ENCODE measurements at places on chromosomes 2 and 18.
A peak's percentile ranks its signal among the peaks of the same experiment; 100 is the strongest.

GRCh38 chr18:64982414-64983055 is 768.3 kb upstream of the CDH7 start:
- no peak for DNase-seq

DNA sequence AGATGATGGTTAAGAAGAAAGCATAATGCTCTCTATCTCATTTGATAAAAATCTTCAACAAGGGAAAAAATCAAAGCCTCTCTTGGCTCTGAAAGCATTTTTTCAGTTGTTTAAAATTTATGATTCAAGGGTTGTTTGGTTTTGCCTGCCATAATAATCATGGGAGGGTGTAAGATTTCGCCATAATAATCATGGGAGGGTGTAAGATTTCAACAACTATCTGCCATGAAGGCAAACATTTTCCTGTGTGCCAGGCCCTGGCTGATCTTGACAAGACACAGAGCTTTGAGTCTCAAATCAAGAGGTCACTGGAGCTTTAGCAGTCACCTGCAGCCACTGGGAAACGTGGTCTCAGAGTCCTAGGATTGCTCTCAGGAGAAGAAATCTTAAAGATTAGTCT is 175.1 kb upstream of the PIEZO2 start:
- DNase-seq = no peak

DNA sequence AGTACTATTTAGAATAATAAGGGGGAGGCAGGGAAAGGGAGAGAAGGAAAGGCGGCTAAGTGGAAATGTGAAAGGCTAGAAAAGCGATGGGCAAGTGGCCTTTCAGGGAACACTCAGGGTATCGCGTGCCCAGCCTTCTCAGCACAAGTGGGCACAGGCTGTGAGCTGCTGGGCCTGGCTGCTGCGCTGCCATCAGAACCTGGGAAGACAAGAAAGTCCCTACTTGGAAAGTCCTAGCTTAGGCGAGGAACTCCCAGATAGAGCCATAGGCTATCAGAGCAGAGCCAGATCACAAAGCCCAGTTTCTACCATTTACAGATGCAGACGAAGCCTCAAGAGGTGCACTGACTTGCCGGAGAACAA is 9.8 kb upstream of the FZD7 start:
- DNase-seq = no peak

DNA sequence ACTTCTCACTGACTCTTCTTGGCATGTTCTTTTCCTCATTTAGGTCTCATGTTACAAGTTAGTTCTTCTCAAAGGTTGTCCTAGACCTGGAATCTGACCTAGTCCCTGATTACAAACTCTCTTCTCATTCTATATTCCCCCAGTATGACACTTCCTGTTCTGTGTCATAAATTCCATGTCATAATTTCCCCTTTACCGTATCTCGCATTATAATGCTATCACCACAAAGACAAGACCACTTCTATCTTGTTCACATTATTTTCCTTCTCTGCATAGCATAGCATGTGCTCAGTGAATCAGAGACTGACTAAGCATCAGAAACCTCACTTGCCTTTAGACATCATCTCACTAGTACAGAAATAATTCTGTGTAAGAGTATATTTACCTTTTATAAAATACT is 63.6 kb upstream of the CAVIN2 start:
- DNase-seq = peak; percentile 35

GRCh38 chr18:68504441-68505177 is 210.3 kb downstream of the TMX3 start:
- DNase-seq = no peak

DNA sequence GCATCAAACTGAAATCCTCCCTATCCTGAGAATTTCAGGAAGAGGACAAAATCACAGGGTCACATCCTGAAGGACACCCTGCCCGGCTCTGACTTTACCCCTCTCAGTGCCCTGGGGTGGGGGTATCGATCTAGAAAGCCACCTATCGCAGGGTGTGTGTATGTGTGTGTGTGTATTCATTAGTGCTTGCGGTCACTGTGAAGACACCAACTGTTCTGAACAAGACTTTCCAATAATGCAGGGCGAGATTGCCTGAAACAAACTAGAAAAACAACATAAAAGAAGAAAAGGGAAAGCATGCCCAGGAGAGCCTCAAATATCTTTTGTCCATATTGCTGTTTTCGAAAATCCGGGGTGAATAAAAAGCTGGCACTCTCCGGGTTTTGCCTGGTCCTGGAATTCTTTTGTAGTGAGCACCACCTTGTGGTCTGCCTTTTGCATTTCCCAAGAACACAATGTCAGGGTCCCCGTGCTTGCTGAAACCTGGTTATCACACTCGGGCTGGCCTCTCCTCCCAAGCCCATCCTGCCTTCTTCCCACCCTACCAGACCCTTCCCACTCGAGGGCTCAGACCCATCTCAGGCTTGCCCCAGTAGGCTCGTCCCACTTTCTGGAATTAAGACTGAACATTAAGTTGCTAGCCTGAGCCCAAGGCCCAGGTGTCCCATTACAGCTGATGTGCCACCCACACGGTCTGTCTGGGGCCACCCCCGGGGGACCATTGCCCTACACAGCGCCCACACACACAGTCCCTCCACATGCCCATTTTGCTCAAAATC is 25.0 kb upstream of the COPS8 start:
- DNase-seq = peak; percentile 29

DNA sequence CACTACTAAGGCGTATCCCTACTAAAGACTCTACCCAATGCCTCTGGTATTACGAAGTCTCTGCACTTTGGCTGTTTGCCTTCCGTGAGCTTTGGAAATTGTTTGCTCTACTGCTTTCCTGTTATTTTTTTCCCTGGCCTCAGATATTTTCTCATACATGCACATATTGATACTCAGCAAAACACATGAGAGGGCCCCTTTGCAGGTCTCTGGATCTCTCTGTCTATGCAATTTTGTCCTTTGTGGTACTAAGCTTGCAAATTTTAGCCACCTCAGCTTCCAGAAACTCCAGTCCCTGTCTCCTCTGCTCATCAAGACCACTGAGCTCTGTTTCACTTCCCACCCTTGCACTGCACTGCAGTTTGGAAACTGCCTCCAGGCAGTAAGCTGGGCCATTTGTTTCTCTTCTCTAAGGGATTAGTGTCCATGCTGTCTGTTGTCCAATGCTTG is 46.6 kb downstream of the TAF1B start:
- DNase-seq = no peak

DNA sequence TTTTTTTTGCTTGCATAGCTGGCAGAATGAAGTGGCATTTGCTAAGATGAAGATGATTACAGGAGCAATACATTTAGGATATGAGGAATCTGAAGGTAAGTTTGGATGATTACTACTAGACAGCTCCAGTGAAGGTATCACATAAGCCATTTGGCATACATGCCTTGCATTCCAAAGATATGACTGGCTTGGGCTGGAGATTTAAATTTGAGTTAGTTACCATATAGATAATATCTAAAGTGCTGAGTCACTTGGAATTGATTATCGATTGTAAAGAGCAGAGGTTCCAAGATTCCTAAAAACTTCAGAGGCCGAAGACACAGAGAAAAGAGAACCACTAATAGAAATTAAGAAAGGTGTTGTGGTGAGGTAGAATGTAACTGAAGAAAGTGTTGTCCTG is 1026.4 kb downstream of the DSC3 start:
- no peak for DNase-seq

DNA sequence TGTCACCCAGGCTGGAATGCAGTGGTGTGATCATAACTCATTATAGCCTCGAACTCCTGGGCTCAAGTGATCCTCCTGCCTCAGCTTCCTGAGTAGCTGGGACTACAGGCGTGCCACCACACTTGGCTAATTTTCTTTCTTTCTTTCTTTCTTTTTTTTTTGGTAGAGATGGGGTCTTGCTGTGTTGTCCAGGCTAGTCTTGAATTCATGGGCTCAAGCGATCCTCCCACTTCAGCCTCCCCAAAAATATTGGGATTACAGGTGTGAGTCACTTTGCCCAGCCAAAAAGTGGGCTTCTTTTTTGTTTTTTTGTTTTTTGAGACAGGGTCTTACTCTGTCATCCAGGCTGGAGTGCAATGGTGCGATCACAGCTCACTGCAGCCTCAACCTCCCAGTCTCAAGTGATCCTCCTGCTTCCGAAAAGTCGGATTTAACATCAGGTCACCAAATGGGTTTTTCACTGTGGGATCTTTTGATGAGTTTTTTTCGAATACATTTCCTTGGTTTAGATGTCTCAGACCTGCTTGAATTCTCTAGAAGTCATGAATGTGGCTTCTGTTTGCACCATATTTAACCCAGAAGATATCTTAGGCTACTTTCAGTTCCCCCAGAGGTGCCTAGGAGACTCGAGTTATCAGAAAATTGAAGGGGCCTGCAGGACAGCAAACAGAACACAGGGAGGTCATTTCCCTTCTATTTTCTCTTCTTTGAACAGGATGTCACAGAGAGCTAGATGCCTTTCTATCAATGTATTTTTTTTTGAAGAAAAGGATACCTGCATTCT is 8.9 kb downstream of the RAB31 start:
- DNase-seq = no peak

All from hematopoietic multipotent progenitor cell (in vitro differentiated cells).